ENCODE measurements at places on chromosomes 16 and 17.

DNA sequence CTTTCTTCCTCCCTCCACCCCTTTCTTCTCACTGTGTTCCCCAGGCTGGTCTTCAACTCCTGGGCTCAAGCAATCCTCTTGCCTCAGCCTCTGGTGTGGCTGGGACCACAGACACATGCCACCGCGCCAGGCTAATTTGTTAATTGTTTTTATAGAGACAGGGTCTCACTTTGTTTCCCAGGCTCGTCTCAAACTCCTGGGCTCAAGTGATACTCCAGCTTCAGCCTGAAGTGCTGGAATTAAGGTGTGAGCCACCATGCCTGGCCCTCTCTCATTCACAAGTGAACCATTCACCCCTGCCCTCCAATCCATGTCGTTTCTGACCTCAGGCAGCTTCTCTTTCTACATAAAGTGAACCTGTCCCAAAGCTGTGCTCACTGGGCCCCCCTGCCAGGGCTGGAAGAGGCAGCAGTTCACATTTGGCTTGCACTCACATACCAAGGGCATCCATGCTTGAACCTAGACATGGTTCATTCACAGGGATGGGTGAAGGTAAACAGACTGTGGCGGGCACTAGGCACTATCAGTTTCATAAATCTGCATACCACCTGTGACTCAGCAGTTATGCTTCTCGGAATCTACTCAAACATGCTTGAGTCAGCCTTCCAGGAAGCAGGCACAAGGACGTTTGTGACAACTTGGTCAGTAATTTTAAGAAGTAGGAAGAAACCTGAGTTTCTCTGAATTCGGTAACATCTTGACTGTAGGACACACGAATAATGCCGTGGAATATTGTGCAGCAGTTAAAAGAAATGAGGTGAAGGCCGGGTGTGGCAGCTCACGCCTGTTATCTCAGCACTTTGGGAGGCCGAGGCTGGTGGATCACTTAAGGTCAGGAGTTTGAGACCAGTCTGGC, 6.0 kb upstream of the RNF213 start:
- no peak for DNase-seq

DNA sequence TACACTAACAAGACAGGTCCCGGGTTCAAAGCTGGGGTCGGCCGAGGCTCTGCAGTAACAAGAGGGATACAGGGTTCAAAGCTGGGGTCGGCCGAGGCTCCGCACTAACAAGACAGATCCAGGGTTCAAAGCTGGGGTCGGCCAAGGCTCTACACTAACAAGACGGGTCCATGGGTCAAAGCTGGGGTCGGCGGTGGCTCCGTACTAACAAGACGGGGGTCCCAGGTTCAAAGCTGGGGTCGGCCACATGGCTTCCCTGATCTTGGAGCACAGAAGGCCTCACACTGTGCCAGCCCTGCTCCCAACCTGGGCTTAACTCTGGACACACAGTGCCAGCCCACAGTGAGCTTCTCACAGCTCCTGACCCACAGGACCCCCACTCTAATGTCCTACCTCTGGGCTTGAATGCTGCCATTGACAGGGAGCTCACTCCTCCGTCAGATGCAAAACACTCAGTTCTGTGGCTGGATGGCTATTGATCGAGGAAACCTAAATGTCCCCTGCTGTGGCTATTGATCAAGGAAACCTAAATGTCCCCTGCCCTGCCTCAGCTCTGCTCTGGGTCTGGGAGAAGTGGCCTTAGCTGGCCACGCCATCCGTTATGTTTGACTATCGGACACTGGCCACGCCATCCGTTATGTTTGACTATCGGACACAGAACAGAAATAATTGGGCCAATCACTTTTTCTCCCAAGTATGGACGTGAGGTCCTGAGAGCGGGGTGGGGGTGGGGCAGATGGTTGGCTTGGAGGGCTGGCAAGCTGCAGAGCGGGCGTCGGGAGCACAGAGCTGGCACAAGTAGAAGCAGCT, 54.6 kb upstream of the DOC2B start:
- no peak for DNase-seq

- no peak for DNase-seq
Measured at GRCh38 chr17:72388765-72389473, 268.1 kb downstream of the SOX9 start.

DNA sequence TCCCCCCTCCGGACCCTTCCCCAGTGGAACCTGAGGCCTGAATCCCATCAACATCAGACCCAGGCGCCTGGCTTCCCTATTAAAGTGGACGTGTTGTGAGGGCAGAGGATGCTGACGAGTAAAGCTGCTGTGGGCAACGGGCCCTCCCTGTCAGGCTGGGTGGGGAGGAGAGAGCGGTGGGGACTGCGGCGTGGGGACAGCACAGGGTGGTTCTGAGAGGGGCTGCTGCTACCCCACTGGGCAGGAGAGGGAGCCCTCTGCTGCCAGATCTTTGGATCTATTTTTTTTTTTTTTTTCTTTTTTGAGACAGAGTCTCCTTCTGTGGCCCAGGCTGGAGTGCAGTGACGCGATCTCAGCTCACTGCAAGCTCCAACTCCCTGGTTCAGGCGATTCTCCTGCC, 5.9 kb downstream of the CA5A start:
- DNase-seq: no peak

DNA sequence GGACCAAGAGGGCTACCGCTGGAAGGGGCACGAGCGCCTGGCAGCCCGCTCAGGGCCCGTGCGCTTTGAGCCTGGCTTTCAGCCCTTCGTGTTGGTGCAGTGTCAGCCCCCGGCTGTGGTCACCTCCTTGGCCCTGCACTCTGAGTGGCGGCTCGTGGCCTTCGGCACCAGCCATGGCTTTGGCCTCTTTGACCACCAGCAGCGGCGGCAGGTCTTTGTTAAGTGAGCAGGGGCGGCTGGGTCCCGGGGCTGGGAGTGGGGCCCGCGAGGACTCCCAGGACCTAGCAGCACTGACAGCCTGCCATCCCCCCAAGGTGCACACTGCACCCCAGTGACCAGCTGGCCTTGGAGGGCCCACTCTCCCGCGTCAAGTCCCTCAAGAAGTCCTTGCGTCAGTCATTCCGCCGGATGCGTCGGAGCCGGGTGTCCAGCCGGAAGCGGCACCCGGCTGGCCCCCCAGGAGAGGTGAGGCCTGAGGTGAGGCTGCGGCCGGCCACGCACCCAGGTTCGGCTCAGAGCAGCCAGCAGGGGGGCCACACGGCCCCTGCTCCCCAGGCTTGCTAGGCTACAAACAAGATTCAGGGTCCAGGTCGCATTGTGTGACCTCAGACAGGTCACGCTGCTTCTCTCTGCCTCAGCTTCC, 17.4 kb upstream of the MYO15B start:
- no peak for DNase-seq

All from NCI-H748 treated with DMSO at 0.1 percent for 48 hours (cell line).